ENCODE measurements at places on chromosomes 1 and 21. TPM values are rescaled to one million over a fixed set of nuclear protein-coding genes. Genes with fewer than 3 reads are reported as not detected.
A peak's percentile ranks its signal among the peaks of the same experiment; 100 is the strongest.

Gene VAV3
- total RNA-seq, result 2.3 TPM

Gene PYGO2
- 32.4 TPM for total RNA-seq

Gene BRINP2
- total RNA-seq, result not detected

Gene AK5
- 1.6 TPM for total RNA-seq

Gene PCP4L1
- not detected for total RNA-seq

Gene SAMD11
- total RNA-seq, result not detected

- no peak for DNase-seq
Measured at GRCh38 chr1:10935246-10935645, 77.2 kb upstream of the TARDBP start.

- no peak for DNase-seq
Measured at GRCh38 chr1:218444588-218444987, 99.5 kb downstream of the TGFB2 start.

GRCh38 chr1:7669559-7670311 is 101.4 kb upstream of the VAMP3 start:
- peak; percentile 66 for DNase-seq

DNA sequence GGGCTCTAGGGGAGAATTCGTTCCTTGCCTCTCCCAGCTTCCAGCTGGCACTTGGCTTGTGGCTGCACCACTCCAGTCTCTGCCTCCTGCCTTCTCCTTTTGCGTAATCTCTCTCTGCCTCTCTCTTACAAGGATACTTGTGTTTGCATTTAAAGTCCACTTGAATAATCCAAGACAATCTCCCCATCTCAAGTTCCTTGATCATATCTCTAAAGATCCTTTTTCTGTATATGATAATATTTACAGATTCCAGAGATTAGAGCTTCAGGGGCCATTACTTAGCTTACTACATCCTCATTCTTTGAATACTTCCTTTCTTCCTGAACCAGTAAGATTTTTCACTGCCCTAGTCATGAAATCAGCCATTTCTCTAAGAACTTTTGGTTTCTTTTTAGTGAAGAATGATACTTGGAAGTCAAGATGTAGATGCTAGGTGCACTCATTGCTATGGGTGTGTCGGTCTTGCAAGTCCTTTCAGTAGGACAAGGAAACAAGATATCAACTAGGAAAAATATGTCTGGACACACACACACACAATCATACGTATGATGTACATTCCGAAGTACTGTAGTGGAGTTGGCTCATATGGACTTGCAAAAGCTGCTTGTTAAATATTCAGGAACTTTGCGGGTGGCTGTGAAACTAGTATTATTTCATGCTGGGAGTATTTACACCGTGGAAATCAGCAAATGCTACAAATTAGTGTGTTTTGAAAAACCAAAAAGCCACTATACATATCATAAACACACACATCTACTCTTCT is 20.8 kb upstream of the RLF start:
- no peak for DNase-seq

DNA sequence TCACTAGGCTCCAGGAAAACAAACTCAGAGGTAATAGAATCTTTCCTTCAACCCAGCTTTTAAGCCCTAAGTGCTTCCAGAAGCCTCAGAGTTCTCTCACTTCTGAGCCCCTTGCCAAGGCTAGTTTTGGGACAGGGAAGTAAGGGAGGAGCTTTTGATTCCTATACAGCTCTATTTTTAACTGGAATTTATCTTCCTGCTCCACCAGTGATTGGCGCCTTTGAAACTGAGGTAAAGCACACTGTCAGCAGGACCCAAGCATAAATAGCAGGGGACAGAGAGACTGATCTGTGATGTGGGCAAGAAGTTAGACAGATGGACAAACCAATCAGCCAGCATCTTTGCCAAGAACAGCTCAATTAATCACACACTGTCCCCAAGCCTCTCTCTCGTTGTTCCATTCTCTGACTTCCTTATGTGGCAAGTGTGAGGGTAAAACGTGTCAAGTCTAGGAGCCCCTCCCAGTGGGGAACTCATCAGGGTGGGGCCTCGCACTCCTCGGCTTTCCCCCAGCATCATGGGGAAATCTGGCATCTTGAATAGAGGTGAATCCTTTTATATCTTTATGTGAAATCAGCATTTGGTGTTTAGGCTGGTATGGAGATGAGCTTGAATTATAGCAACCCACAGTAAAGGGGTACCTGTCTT is 40.2 kb upstream of the MPZL1 start:
- DNase-seq, result no peak

- no peak for DNase-seq
Measured at GRCh38 chr1:85144351-85144750, 56.5 kb downstream of the SYDE2 start.

GRCh38 chr21:46184625-46185555 is 631 bp upstream of the SPATC1L start:
- peak; percentile 76 for DNase-seq

DNA sequence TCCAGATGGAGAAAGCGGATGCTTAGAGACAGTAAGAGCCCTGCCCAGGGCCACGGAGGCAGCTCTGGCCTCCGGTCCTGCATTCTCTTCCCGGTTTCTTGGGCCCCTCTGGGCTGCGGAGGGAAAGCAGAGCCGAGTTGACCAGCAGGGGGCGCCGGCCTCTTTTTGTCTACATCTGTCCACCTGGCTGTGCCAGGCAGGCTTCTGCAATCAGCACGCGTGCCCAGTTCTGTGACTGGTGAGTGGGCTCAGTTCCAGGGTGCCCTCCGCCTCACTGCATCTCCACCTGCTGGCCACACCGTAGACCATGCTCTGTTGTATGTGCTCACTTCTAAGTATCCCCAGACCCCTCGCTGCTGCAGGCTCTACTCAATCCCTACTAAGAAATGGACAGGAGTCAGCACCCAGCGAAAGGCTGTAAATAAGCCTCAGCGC is 6.7 kb upstream of the HUNK start:
- DNase-seq, result peak; percentile 80

- peak; percentile 2 for DNase-seq
Measured at GRCh38 chr1:53372501-53372951, 44.7 kb upstream of the LRP8 start.

DNA sequence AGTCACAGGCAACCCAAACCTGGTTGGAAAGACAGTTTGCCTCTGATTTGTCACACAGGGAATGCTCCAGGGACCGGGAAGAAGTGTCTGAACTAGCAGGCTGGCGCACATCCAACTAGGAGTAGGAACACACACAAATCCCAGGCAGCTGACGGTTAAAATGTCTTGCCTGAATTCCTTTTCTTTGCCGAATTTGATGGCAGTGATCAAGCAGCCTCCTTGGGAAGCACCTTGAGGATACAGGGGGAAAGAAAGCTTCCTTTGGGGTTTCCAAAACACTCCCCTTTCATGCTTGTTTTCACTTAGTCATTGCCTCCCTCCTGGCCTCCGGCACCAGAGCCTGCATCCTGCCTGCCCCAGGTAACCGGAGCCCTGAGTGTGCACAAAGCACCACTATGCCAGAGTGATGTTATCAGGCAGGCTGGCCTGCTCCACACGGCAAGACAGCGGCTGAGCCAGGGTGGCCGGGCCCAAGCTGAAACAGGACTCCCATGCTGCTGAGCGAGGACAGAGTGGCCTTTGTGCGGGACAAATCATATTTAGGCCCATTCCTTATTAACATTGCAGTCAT is 193.8 kb downstream of the LMX1A start:
- no peak for DNase-seq

- DNase-seq, result no peak
Measured at GRCh38 chr1:110455151-110455550, 4.2 kb downstream of the PROK1 start.

GRCh38 chr1:153350321-153350957 is 1.8 kb upstream of the PGLYRP4 start:
- no peak for DNase-seq

DNA sequence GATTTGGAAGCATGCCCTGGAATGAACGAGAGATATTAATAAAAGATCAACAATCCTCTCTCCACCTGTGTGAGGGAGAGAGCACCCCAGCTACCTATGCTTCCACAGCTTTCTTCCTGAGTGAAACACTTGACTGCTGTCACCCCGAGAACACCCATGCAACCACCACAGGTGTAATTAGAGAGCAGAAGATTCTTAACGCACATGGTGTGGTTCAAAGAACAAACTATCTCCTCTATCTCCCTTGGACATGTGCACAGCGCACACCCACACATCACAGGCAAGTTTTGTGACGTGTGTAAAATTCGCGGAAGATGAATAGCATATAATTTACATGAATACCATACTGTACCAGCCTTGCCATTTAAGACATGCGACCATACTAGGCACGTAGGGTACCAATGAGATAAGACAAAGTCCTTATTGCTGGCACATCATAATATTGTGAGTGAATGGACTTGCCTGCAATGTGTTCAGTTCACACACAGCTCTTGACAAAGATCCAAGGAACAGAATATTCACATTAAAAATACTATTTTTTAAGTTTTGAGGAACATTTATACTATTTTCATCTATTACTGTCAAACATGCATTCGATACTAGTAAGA is 11.6 kb downstream of the ERRFI1 start:
- no peak for DNase-seq

DNA sequence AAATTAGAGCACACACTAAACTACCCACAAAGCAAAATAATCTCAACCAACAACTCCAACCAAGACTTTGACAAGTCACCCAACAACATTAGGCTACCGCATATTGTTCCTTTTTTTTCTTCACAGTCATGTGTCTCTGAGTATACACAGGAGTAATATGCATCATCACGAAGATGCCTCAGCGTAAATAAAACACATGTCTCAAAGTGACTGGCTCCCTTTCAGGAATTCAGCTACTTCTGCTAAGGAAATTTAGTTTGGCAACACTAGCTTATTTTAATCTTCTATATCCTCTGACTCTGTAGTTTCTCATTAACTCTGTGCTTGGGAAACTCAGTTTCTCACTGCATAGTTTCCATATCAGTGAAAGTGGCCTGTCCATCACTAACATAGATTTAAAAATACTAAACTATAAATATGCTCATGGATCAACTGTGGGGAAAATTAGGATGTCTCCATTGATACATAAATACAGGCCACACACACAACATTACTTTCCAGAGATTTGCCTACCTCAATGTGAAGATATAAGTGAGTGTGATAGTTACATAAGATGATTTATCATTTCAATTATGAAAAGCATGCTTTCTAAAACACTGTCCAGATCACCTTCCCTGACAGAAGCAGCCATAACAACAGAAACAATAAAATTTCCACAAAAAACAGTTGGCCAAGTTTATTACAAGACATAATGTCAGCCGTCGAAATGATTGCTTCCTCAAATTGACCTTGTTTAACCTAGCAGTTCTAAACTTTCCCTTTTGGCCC is 113.2 kb downstream of the PTGER3 start:
- DNase-seq, result no peak

GRCh38 chr1:16289959-16290358 is 53.0 kb upstream of the CPLANE2 start:
- DNase-seq, result no peak

DNA sequence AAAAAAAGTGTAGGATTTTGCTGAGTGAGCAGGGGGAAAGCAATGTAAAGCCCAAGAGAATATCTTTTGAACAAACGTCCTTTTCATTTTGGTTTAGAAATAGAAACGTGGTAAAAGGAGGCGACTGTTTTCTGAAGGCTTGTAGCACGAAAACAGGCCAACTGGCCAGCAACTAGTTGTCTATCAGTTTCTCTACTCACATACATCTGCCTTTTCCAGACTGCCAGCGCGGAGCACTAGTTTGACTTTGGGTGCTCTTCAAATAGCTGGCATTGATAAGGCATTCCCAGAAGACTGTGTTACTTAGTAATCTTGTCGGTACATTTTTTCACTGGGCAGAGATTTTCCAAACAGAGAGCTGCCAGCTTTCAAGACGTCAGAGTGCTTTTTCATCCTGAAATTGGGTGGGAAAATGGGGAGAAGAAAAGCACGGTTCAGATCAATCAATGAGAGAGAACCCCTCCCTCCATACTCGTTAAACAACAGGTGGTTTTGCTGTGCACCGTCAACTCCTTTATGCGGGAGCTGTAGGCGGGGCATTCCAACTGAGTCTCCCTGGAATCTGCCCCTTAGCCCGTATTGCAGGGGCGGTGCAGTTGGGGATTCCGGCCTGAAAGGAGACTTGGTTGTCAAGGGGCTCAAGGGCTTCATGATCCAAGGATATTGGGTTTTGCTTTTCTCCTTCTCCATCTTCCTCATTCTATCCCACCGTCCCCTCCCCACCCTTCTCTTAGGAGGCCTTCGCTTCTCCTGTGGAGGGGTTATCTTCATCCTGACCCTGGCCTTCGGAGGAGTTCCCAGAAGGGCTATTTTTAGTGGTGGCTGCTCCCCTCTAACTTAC is 884 bp upstream of the LRRC8C start:
- DNase-seq, result no peak

DNA sequence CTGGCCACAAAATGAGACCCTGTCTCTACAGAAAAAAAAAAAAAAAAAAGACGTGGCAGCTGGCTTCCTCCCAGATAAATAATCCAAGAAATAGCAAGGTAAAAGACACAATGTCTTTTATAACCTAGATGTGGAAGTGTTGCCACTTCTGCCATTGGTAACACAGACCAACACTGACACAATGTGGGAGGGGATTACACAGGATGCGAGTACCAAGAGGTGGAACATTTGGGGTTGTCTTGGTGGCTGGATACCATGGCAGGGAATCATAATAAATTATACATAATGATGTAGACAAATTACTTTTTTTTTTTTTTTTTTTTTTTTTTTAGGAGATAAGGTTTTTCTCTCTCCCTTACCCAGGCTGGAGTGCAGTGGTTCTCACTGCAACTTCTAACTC is 6.0 kb upstream of the NEXN start:
- no peak for DNase-seq

- DNase-seq, result no peak
Measured at GRCh38 chr1:153799566-153800465, 24.6 kb downstream of the SLC27A3 start.
